ENCODE measurements at places on chromosomes 7 and 10. TPM values are rescaled to one million over a fixed set of nuclear protein-coding genes. Genes with fewer than 3 reads are reported as not detected.

GRCh38 chr10:50432211-50433009, 181.1 kb upstream of the ASAH2 start:
- H3K4me1 ChIP-seq: no peaks in the 10 kb centered on the region
- H3K27me3 ChIP-seq: no peaks in the 10 kb centered on the region
- no peak overlapping the region for H3K4me3 ChIP-seq
- H3K27ac ChIP-seq: no peak overlapping the region
- no peaks in the 10 kb centered on the region for H3K36me3 ChIP-seq

DNA sequence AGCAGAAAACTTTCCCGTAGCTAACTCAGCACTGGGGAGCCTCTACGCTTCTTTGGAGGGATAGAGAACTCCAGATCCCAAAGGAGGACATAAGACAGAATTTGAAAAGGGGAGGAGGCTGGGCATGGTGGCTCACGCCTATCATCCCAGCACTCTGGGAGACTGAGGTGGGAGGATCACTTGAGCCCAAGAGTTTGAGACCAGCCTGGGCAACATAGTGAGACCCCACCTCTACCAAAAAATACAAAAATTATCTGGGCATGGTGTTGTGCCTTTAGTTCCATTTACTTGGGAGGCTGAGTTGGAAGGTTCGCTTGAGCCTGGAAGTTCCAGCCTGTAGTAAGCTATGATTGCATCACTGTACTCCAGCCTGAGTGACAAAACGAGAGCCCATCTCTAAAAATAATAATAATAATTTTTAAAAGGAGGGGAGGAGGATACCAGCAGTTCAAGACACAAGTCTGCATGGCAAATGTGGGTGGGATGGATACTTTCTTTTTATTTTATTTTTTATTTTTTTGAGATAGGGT, 165.9 kb upstream of the SH2B2 start:
- H3K36me3 ChIP-seq: peaks cover 2% of the 10 kb centered on the region
- no peak overlapping the region for H3K4me3 ChIP-seq
- no peaks in the 10 kb centered on the region for H3K27me3 ChIP-seq
- peaks cover 7% of the 10 kb centered on the region for H3K4me1 ChIP-seq
- H3K27ac ChIP-seq: no peak overlapping the region

DNA sequence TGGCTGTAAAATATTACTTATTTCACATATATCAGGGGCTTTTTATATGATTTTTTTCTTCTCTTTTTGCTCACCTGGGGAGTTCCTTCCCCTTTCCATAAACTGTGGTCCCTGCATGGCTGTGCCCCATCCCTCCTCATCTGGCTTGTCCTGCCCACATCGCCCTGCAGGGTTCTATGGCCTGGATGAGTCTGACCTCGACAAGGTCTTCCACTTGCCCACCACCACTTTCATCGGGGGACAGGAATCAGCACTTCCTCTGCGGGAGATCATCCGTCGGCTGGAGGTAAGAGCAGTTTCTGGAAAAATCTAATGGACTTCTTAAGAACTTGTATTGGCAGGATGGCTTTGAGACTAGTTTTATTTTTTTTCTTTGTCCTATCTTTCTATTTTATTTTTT, 60.1 kb downstream of the OGDH start:
- H3K27ac ChIP-seq: no peak overlapping the region
- H3K4me3 ChIP-seq: no peak overlapping the region
- no peaks in the 10 kb centered on the region for H3K4me1 ChIP-seq
- H3K36me3 ChIP-seq: peaks cover 33% of the 10 kb centered on the region

DNA sequence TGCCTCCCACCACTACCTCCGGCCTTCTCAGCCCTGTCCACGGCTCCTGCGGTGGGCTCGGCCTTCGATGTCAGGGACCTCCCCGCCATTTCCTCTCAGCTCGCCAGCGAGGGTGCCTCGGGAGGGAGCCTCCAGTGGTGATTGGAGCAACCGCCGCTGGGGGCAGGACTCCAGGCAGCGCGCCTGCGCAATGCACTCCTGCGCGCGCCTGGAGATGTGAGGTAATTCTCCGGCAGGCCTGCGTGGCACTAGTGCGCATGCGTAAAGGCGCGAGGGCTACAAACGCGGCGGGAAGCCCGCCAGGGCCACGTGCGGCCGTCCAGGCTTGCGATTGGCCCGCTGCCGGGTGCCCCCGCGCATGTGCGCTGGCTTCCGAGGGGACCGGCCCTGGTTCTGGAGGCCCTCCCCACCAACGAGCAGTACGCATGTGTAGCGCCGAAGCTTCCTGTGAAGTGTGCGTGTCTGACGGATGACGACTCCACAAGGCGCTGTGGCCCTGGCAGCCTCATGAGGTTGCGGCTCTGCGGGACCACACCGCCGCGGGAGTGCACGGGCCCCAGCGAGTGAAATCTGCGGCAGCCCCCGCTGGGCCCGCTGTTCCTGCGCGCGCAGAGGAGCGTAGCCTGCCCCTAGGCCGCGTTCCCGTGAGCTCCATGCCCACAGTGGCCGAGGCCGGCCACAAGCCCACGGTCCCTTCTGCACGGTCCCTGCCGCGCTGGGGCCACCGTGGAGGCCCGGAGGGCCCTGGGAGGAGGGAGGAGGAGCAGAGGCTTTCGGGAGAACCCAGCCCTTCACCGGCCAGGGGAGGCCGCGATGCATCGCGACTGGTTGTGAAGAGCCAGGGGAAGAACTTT, at the start of gene SYCE1:
TSS of gene SYCE1 (minus strand) at position 143 of the 854 bp plus-strand sequence. CDS start at position 89, 54 bp downstream.
- H3K27me3 ChIP-seq: no peaks in the 10 kb centered on the region
- H3K36me3 ChIP-seq: no peaks in the 10 kb centered on the region
- H3K27ac ChIP-seq: peak within 1 kb of the TSS; percentile 37
- H3K4me1 ChIP-seq: no peaks in the 10 kb centered on the region

Gene IFRD1
- total RNA-seq: 261 TPM

GRCh38 chr7:27928001-27928400, 188.0 kb downstream of the TAX1BP1 start:
- H3K4me1 ChIP-seq: no peaks in the 10 kb centered on the region
- H3K27ac ChIP-seq: no peak overlapping the region
- H3K27me3 ChIP-seq: no peaks in the 10 kb centered on the region
- no peak for DNase-seq
- H3K36me3 ChIP-seq: no peaks in the 10 kb centered on the region

DNA sequence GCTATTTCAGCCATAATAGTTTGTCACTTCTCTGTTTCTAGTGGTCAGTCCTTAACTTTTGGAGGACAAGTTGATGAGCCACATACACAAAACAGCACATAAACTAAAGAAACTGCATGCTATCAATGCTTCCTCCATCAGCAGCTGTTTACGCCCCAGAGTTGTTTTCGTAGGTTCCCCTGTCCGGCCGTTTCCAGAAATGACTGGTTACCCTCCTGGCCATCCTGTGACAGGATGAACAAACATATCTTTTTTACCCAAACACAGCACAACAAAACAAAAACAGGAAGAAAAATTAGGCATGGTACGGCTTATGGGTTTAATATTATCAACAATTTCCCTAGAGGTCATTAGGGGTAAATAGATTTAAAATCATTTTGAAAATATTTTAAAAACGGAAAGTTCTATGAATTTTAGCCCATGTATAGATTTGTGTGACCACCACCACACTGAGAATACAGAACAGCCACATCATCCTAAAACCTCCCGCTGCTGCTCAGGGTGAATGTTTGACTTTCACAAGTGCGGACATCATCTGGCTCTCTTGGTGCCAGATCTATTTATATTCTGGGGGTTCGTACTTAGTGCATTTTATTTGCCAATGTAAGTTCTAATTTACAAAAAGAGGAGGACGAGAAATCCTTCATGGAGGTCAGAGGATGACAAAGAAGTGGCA, 74.8 kb downstream of the HIPK2 start:
- H3K27me3 ChIP-seq: no peaks in the 10 kb centered on the region
- H3K4me1 ChIP-seq: peaks cover 14% of the 10 kb centered on the region
- no peak overlapping the region for H3K4me3 ChIP-seq
- H3K27ac ChIP-seq: no peak overlapping the region
- DNase-seq: no peak

Gene CASD1
- 26.0 TPM for total RNA-seq

DNA sequence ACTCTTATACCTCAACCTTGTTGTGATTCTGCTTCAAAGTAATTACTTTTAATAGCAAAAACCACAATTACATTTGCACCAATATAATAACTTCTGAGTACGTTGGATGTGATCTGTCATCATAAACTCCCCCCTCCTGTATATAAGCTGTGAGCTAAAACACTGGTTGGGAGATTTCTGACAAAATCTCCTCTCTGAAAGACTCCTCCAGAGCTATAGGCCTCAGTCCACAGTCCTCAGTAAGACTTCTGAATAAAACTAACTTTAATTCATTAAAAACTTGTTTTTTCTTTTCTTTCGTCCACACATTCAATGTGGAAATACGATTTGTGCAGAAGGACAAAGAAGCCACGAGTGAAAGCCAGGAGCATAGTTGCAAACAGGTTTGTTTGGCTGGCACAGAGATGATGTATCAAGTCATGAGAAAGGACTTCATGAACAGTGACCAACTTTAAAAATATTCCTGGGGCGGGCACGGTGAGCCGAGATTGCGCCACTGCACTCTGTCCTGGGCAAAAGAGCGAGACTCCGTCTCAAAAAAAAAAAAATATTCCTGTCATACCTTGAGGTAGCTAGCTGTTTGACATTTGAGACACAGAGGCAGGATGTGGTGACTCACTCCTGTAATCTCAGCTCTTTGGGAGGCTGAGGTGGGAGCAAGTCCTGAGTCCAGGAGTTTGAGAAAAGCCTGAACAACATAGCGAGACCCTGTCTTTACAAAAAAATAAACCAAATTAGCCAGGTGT, 91.1 kb upstream of the ARHGAP21 start:
- H3K27me3 ChIP-seq: no peaks in the 10 kb centered on the region
- H3K27ac ChIP-seq: no peak overlapping the region
- H3K4me1 ChIP-seq: no peaks in the 10 kb centered on the region
- no peaks in the 10 kb centered on the region for H3K36me3 ChIP-seq
- H3K4me3 ChIP-seq: no peak overlapping the region
- DNase-seq: no peak

- H3K27ac ChIP-seq: no peak overlapping the region
- no peak for DNase-seq
- H3K4me1 ChIP-seq: peaks cover 14% of the 10 kb centered on the region
- no peak overlapping the region for H3K4me3 ChIP-seq
- no peaks in the 10 kb centered on the region for H3K27me3 ChIP-seq
Observed at GRCh38 chr10:12484002-12484918, 134.9 kb downstream of the CAMK1D start.

Gene TET1
- total RNA-seq: 4.0 TPM

DNA sequence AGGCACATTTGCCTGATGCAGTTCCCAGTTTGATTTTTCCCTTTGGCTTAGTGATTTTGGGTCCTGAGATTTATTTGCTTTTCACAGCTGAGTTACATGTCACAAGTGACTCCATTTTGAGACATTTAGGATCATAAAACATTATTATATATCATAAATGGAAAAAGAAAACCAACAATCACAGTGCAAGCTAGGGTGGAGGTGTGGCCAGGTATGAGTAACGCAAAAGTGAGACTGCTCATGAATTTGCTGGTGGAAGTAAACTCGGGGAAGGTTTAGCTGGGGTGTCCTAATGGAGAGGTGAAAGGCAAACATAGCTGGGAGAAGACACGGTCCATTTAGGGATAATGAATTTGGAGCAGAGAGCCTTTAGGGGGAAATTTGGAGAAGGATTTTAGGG, 21.7 kb upstream of the UCN3 start:
- no peaks in the 10 kb centered on the region for H3K36me3 ChIP-seq
- H3K27ac ChIP-seq: no peak overlapping the region
- no peak for DNase-seq

Gene ABCC2
- 2.7 TPM for total RNA-seq

Gene MPP7
- total RNA-seq: 21.0 TPM

DNA sequence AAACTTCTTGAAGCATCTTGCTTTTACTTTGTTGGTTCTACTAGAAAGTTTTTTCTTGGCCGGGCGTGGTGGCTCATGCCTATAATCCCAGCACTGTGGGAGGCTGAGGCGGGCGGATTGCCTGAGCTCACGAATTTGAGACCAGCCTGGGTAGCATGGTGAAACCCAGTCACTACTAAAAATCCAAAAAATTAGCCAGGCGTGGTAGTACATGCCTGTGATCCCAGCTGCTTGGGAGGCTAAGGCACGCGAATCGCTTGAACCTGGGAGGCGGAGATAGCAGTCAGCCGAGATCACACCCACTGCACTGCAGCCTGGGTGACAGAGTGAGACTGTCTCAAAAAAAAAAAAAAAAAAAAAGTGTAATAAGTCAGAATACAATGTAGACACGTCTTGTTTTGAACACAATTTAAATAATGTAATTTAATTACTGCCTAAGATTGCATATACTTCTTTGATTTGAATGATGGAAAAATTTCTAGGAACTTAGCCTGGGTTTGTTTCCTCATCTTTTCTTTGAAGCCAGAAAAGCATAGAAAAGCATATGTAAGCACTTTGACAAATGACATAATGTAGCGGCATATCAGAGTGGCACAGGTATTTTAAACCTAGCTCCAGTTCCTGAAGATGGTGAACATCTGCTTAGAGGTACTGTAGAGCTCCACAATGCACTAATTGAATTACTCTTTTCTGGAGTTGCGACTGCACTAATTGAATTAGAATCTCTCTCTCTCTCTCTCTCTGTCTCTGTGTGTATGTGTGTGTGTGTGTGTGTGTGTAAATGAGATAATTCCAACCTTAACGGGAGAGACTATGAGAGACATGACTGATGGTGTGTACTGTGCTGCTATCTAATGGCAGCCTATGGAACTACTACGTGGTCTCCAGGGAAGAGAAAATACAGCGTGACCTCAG, 87.8 kb downstream of the BTRC start:
- no peaks in the 10 kb centered on the region for H3K27me3 ChIP-seq
- H3K36me3 ChIP-seq: no peaks in the 10 kb centered on the region
- no peak for DNase-seq
- H3K4me3 ChIP-seq: no peak overlapping the region
- H3K4me1 ChIP-seq: no peaks in the 10 kb centered on the region

Gene MYL7
- not detected for total RNA-seq

Gene PAX4
- total RNA-seq: not detected

DNA sequence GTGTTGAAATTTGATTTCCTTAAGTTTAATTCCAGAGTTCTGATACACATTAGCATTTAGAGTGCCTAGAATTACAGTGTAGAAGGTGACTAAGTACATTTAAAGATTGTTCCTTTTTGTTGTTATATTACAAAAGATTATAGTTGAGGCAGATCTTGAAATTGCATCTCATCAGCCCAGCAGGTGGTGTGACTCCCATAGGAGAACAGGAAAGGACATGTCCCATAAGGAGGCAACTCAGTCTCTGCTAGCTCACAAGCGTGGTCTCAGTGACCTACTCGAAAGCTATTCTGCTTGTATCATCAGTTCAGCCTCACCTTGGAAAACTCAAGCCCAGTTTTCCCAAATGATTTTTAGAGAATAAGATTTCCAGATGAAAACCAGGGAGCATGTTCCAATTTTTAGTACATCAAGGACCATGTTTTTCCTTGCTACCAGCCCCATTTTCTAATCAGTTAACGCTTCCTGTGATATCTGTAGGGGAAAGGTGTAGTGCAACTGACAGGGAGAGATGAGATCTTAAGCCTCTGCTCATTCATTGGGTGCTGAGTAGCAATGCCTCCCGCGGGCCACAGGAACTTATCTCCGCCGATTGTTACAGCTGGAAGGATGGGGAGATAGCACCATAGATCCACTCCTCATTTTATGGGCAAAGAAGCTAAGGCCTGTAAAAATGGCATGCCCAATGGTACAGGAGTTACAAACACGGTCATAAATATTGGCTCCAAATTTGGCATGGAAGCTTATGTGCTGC, 1.1 kb upstream of the GNAI1 start:
- peak; percentile 7 for DNase-seq
- H3K36me3 ChIP-seq: no peaks in the 10 kb centered on the region
- H3K27ac ChIP-seq: no peak overlapping the region
- no peak overlapping the region for H3K4me3 ChIP-seq
- peaks cover 13% of the 10 kb centered on the region for H3K4me1 ChIP-seq

Gene RPP30
- total RNA-seq: 22.6 TPM

GRCh38 chr7:73394422-73394821, 39.2 kb upstream of the FZD9 start:
- no peaks in the 10 kb centered on the region for H3K4me1 ChIP-seq
- no peaks in the 10 kb centered on the region for H3K27me3 ChIP-seq
- no peak for DNase-seq
- H3K4me3 ChIP-seq: no peak overlapping the region
- H3K36me3 ChIP-seq: no peaks in the 10 kb centered on the region
